ENCODE measurements at places on chromosomes 5 and 9.
A peak's percentile ranks its signal among the peaks of the same experiment; 100 is the strongest.

- no peak for DNase-seq
These were observed 25.3 kb downstream of the STXBP1 start for GRCh38 chr9:127637322-127637847.

DNA sequence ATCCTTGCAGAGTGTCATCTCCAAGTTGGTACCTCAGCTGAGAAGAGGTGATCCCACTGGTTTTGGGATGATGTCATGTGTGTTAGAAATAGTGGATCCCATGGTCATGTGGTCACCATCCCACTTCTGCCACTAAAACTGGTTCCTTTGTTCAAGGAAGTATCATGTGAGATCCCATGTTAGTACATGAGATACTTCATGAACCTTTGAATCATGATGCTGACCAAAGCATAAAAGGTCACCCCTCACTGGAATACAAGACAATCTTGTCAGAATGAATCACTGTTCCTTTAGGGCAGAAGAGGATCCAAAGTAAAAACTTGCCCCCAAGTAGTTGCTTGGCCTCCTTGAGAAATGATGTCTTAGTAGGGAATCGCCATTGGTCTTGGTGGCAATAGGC lies 150.9 kb upstream of the MOCS2 start:
- no peak for DNase-seq

GRCh38 chr9:133396952-133397351 lies 20.8 kb downstream of the STKLD1 start:
- no peak for DNase-seq

GRCh38 chr5:91339063-91339705 lies 43.9 kb downstream of the ARRDC3 start:
- no peak for DNase-seq

- DNase-seq, result no peak
These were observed 150.2 kb downstream of the ACTBL2 start for GRCh38 chr5:57332361-57332760.

DNA sequence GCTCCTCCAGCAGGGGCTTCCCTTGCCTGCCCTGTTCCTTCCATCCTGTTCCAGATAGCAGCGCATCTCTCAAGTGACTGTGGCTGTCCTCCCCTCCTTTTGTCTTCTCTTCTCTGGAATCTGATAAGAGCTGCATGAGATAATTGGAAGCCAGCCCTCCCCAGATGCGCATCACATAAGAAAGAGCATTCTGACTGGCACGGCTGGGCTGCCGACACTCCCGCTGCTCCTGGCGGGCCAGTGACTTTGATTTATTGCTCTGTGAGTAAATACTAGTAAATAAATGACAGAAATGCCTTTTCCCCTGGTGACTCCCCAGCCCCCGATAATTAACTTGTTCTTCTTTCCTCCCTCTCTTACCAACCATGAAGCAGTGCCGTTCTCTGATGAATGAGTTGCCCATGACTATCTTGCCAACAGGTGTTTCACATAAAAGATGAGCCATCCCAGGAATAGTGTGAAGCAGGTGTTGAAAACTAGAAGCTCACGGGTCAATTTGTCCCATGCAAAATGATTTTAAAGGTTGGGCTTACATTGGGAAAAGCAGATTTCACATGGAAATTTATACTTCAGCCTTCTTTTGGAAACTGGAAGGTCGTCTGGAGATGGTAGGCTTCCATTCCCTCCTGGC lies 212.3 kb downstream of the ERCC6L2 start:
- no peak for DNase-seq

DNA sequence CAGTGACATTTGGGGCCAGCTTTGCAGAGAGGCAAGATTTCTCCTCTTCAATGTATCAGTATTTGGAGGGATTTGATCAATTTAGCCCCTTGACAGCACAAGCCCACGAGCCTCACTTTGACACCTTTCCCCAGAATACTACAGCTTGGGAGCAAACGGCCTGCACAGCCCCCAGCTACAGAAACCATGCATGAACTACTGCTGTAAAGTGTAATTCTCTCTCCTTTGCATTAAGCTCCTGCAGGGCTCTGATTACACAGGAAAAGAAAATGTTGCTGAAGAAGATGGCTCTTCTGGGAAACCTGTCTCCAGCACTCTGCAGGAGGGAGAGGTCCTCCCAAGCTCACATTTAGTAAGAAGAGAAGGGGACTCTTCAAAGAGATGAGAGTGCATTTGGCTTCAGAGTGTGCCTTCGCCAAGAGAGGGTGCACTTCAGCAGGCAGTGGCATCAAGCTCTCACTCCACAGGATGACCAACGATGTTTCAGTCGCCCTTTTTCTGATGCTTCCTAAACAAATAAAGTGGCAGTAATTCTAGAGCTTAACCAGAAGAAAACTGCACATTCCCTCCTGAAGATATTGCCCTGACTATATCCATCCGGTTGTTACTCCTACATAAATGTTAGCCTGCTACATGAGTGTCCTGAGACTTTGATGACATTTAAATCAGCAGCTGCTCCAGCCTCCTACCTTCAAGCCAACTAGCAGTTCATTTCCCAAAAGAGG lies 272.2 kb downstream of the AUH start:
- DNase-seq, result no peak

DNA sequence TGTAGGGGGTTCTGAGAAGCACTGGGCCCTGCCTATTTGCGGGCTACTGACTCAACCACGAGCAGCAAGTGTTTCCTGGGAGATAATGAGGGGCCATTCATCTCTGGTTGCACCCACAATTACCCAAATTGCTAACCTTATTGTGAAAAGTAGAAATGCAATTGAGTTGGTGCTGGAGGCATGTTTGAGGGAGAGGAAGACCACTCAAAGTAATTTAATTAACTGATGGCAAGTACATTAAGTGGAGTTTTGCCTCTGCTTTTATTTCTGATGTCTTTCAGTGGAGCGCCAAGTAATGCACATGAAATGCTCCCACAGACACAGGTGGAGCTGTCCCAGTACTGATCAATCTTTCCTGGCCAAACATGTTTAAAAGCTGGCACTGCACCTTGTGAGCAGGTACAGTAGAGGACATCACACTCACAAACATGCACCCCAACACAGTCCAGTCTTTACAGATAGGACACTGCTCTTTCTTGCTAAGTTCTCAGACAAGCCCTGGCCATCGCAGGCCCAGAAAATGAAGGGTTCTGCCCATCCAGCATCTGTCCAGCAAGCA lies 195.4 kb downstream of the HSPA4 start:
- DNase-seq, result no peak

DNA sequence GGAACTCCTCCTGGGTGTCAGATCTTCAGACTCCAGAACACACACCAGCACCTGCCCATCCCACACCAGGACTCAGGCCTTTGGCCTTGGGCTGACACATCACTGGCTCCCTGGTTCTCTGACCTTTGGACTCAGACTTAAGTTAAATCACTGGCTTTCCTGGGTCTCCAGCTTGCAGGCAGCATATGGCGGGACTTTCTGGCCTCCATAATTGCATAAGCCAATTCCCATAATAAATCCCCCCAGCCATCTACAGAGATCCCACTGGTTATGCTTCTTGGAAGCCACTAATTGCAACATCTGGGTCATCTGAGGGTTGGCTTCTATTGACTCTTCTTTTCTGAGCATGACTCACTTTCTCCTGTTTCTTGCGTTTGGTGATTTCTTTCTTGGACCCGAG lies 80.3 kb upstream of the SARDH start:
- DNase-seq, result no peak

- no peak for DNase-seq
These were observed 146.9 kb downstream of the KIAA0825 start for GRCh38 chr5:94471521-94471920.

DNA sequence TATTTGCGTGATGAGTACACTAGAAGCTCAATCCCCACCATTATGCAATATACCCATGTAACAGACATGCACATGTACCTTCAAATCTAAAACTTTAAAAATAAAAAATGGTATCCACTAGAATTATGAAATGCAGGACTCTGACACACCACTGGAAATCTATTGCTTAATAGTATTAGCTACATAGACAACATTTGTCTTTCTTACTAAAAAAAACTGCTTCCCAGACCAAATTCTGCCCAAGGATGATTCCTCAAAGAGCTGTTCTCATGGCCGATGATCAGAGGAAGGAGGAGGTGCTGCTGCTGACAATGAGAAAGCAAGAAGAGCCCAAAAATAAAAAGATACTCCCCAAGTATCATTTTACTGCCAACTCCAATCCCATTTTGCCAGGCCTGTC lies 67.2 kb downstream of the TTC39B start:
- DNase-seq, result no peak

GRCh38 chr5:42951293-42951840 lies 88.8 kb downstream of the ANXA2R start:
- DNase-seq, result peak; percentile 75

DNA sequence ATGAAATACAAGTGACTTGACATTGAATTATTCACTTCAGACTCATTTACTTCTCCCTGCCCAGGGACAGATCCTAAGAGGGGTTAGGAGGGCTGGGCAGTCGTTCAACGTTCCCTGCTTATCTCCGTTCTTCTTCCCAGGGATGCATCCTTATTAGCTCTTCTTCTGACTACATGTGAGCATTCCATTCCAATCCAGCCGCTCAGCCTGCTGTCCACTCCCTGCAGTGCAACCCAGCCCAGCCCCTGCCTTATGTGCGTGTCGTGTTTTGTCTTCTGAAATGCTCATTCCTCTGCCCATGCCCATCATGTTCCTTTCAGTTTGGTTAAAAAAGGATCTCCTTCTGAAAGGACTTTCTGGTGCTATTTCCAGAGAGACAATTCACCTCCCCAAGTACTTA lies 64.7 kb upstream of the PALM2AKAP2 start:
- DNase-seq, result no peak

DNA sequence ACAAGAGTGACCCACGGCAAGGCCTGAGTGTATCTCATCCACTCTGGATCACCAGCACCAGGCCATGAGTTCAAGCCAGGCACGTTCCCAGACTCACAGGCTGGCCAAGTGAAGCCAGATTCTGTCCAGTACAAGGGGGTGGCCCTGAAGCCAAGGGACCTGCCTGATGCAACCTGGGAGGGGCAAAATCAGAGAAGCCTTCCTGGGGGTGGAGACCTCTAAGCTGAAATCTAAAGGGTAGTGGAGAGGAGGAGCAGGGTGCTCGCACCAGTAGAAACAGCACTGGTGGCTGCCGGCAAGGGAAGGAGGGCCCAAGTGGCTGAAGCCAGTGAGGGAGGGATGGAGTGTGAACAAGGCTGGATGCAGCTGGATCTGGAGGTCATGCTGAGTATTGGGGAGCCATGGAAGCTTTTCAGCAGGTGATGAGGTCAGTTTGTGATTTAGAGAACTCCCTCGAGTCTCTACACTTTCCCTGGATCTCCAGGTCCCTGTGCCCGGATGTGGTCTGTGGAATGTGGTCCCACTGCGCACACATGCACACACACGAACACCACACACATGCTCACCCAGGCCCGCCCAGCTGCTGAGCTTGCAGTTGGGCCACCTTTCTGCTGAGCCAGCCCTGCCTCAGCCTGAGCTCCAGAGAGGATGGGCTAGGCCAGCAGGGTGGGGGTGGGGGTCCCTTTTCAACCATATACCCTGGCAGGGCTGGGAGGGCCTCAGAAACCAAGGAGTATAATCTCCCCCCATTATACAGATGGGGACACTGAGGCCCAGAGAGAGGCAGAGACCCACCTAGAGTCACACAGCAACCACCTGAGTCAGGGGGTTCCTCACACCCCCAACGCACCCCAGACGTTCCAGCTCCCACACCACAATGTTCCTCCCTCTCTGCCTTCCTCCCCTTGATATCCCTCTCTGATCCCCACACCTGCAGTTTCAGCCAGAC lies 1.6 kb downstream of the PIP5KL1 start:
- DNase-seq, result no peak

GRCh38 chr5:1099926-1100663 lies 11.8 kb downstream of the SLC12A7 start:
- no peak for DNase-seq

- no peak for DNase-seq
These were observed 13.9 kb downstream of the ZCCHC9 start for GRCh38 chr5:81315336-81315735.

- no peak for DNase-seq
These were observed 277.5 kb downstream of the PBX3 start for GRCh38 chr9:126024581-126025230.

DNA sequence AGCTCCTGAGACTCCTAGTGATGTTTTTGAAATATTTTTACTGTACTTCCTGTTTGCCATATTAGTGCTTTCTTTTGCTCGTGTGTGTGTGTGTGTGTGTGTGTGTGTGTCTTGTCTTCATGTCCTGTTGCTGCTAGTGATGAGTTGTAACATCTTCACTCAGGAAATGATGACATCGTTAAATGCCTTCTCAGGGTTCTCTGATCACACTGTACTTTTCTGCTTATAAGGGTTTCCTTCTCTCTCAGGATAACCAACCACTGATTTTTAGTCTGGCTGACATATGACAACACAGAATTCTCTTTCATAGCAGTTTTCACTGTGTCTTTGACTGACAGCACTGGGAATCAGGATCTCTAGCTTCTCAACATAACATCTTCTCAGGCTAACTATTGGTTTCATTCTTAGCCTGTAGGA lies 16.1 kb downstream of the SV2C start:
- DNase-seq, result no peak

DNA sequence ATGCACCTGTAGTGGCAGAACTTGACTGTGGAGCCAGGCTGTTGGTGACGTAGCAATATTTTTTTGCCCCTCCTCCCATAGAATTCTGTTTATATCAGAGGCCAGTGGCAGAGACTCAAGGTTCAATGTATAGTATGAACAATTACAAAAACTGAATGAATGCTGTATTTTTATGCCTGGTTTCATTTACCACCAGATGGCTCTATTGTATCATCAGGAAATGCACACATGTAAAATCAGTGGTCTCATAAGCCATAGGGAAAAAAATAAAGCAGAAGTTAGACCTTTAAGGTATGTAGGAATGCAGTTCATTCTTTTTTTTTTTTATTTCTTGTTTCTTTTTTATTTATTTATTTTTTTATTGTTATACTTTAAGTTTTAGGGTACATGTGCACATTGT lies 43.6 kb downstream of the CCDC192 start:
- peak; percentile 0 for DNase-seq

DNA sequence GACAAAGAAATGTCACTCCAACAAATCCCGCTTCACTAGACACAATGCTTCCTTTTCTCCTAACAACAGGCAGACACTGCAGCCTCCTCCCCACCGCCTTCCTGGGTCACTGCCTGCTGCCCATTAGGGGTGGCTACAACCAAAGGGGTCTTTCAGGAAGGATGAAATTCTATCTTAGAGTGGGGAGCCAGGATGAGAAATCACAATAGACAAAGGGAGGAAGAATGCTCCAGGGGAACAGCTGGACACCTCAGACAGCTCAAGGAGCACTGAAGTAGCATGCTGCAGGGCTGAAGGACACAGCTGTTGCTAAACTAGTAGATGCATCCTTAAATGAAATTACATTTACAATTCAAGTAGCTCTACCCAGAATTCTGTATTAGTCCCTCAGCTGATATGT lies 54.2 kb downstream of the PRELID2 start:
- no peak for DNase-seq

All from stimulated activated naive CD4-positive, alpha-beta T cell (primary cell).